Stimulated activated CD4-positive, alpha-beta T cell treated with anti-CD3 and anti-CD28 coated beads, TNF-alpha, amount 100 ng/mL, for 48 hours (primary cell): ENCODE measurements at places on chromosomes 7 and 10.

DNA sequence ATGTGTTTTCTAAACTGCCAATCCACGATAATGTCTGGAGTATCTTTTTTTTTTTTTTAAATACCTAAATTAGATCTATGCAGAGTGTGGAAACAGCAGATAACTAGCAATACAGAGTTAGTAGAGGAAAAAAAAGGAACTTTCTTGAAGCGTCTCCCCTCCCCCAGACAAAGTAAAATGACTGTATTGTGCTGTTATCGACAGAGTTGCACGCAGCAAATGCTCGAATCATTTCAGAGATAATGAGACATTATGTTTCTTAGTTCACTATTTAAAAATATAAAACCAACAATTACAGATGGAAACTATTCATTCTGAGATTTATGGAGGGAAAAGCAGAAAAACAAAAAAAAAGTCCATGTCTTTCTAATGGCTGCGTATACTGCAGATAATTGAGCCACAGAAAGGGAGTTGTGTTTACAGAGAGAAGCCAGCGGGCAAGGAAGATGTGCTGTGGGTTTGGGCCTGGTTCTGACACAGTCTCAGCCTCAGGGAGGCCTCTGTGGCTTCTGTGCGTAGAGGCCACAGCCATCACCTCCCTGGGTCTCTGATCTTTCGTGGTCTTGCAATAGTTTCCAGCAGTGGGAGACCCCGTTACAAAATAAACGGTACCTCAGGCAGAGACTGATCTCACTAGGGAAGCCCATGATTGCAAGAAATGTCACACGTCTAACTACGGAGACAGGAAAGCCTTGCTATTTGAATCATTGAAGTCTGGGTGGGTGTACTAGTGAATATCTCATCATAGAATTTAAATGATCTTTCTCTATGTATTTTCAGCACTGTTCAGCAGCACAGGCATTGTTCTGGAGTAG, 19.1 kb upstream of the KLF6 start:
- DNase-seq: no peak

- DNase-seq: no peak
These were observed 34.9 kb downstream of the PRKAR2B start for GRCh38 chr7:107079212-107079940.

DNA sequence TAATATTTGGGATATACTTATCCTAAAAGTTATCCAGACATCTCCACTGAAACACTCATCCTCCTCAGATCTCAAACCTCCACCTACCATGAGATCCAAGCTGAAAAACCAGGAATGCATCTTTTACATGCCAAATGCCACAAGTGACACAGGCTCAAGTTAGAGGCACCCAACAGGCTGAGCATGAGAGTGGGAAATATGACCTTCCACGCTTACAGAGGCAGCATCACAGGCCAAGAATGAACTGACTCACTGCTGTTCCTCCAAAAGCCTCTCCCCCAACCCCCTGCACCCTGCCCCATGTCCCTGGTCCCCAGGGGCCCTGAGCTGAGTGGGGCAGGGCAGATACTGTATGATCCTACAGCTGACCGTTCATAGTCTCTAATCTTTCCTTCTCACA, 4.8 kb upstream of the MTPAP start:
- DNase-seq: no peak

DNA sequence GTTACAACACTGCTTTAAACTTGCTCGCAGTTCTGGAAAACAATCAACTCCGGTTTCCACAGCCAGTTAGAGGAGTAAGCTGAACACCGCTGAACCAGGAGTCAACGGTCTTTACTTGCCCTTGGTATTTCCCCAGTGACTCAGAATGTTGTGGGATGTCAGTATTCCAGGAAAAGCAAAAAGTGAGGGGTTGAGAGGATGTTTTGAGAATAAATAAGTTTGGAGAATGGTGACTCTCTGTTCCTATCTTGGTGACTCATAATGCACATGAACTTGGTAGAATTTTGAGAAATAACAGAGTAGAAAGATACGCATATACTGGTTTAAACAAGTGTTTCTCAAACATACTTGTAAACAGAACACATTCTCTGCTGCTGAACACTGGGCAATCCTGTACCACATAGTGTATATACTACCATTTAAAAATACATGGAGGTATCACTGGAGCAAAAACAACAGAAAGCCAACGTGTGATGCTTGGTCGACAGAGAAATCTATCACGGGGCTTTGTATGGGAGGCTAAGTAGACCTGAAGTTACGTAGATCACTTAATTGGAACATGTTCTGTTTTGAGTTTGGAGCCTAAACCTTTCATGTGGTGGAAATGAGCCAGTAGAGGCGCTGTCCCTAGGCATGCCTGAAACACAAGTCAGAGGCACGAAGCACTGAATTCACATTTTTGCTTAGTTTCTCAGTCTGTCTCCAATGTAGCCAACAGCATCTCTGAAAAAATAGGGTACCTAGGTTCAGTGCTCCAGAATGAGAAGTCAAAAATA, 534.3 kb downstream of the PARD3 start:
- DNase-seq: no peak

DNA sequence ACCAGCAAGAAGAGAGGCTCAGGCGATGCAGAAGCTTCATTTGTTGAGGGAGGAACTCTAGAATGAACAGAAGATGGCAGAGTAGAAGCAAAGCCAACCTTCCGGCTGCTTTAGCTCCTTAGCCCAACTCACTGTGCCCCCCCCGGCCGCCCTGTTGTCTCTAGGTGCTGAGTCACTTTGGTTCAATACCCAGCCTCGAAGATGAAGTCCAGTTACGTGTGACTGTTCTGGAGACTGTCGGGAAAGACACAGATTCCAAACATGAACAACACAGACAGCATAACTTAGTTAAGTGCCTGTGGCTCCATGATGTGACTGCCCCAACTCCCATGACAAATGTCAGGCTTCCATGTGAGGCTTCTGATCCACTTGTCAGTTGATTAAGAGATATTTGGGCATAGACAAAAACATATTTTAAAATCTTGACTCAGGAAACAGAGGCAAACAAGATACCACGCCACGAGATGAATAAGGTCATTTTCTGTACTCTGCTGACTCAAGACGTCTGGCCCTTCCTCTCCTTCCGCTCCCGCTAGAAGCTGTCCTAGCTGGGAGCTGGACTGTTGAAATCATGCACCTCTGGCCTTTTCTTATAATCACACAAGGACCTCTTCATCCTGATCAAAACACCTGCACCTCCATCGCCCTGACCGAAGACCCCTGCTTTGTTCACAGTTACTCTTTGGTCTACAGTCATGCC, 199.3 kb downstream of the FRMD4A start:
- DNase-seq: no peak

GRCh38 chr10:5413012-5413938, 918 bp downstream of the NET1 start:
- no peak for DNase-seq

DNA sequence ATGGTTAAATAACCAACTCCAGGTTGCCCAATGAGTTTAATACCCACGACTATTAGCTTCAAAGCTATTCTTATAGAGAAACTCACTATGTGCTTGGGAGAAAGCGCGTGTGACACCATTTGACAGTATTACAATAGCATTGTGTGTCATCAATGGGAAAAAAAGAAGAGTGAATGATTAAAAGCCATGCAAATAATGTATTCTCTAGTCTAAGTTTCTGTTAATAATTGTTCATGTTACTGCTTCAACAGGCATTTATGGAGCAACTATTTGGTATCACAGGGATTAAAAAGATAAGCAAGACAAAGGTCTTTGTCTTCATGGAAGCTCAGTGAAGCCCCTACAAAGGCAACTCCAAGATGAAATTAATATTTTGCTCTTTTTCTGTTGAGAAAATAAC, 47.2 kb downstream of the CAV1 start:
- DNase-seq: no peak

DNA sequence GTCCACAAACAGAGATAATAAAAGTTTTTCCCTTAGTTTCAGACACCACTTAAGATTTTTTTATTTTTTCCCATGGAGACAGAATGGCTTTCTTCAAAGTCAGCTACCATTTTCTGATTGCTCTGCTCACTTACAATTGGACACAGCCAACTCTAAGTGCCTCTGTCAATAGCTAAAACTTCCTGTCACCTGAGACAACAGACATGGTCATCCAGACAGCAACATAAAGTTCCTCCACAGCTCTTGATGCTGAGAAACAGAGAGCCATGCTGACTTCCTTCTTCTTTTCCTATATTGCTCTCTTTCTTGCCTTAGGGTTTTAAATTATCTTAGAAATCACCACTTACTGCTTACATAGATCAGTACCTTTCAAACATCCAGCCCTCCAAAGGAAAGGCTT, 12.0 kb downstream of the ZNF800 start:
- DNase-seq: no peak

DNA sequence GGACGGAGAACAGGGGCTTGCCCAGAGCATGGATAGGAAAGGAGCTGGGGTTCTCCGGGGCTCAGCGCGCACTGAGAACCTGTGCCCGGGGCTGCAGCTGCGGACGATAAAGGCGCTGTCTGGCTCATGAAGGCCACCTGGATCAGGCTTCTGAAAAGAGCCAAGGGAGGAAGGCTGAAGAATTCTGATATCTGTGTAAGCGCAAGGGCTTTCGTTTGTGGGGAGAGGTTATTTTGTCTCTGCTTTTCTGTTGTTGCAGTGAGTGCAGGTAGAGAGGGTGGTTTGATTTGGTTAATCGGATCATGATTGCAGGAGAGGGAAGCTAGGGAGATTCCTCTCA, 250.5 kb downstream of the NSUN6 start:
- DNase-seq: no peak

DNA sequence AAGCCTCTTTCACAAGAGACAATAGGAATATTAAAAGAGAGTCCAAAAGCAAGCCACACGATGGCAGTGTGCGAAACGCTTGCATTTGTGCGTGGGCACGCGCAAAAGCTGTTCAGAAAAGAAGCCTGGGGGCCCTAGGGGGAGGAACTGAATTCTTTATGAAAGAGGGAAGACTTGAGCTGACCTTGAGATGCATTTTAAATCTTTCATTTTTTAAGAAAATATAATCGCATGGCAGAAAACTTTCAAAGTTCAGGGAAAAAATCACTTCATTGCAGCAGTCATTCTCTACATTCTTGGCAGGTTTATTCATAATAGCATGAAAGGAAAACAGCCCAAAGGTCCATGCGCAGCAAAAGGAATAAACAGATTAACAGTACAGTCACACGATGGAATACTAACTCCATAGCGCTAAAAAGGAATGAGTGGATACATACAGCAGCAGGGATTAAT, 206.5 kb upstream of the PRKCQ start:
- DNase-seq: no peak

DNA sequence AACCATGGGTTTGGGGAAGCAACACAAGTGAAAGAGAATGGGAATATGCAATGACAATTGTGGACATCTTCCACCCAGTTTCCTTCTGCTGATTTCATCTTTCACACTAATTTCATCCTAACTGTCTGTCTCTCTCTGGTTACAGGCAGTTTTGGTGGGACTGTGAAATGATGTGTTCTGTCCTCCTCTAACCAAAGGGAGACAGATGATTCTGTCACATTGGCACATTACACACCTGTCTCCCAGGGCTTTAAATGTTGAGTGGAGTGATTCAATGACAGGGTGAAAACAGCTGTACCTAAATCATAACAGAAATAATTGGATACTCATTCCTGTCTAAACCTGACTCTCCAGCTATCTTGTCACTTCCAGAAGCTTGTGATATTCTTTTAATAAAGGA, 60.0 kb downstream of the DGKB start:
- no peak for DNase-seq

- DNase-seq: no peak
These were observed 125.7 kb upstream of the NEBL start for GRCh38 chr10:21022821-21023220.

DNA sequence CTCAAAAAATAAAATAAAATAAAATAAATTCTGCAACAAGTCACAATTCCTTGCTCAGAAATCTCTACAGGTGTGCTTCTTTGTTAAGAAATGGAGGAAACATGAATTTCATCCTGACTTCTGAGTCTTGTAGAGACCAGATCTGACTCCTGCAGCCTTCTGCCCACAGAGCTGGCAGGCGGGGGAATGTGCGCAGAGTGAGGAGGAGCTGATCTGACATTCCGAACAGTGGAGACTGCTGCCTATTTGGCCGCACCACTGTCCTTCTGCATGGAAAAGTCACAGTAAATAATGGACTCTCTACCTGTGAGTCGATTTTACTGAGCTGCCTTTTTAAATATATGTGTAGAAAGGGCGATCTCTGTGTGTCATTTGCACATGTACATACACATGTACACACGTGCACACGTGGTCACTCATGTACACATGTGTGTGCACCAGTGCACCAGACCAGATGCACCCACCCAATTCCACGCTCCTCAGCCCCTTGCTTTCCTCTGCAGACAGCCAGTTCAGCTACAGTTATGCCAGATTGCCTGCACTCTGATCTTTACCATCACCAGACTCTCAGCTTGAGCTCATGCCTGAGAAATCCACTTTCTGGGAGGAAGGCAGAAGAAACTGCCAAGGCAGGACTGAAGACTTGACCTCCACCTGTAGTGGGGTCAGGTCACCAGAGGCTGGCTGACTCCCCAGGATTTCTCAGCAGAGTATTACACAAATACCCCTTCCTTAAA, 54.9 kb downstream of the IKZF1 start:
- no peak for DNase-seq

DNA sequence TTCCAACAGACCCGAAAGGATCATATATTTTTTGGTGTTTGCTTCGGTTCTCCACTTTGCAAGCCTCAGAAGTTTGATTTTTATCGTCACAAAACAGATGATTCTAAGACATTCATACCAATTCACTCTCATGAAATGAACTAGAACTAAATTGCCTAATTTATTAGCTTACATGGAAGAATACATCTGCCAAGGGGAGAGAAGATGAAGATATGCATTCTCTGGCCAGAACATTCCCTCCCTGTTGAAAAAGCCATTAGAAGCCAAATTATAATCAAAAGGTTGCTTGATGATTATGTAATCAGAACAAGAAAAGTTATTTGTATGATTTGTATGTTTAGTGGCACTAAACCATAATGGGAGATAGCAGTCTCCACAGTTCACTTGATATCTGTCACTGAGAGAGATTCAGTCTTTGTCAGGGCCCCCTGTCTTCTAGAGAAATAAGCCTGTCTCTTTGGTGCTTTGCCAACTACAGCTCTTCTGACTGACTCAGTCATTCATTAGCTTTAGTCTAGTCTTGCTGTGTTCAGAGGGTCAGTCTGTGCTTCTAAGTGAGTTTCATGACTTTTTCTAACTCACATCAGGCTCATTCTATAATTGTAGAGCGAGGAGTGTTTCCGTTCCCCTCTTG, 95.3 kb upstream of the GNAI1 start:
- DNase-seq: no peak

GRCh38 chr10:56266120-56266519, 94.9 kb downstream of the ZWINT start:
- no peak for DNase-seq

DNA sequence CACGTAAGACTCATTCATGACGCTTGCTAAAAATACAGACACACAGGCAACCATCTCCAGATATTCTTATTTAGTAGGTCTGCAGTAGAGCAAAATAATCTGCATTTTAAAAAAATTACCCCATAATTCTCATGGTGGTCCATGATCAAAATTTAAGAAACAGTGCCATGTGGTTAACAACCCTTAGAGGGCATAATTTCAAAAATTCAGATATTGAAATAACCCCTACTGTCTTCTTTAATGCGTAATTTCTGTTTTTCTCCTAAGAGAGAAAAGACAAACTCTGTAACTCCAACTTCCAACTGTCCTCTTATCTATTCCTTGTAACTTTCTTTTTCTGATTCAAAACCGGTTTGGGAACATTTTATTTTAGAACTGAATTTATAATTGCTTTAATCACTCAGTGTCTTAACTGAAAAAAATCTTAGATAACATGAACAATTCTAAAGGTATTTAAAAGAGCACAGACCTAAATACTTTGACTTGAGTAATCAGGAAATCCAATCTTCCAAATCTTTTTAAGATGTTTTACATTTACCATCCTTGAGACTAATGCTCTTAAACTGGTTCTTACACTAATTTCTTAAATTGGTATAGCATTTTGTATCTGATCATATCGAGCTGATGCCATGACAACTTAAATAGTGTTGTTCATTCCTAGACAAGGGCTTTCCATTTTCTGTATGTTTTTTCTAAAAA, 148.0 kb downstream of the GALNT11 start:
- no peak for DNase-seq
